ENCODE measurements at places on chromosomes 12 and 14.

GRCh38 chr14:101600336-101600890 lies 39.1 kb downstream of the DIO3 start:
- no peak for DNase-seq

DNA sequence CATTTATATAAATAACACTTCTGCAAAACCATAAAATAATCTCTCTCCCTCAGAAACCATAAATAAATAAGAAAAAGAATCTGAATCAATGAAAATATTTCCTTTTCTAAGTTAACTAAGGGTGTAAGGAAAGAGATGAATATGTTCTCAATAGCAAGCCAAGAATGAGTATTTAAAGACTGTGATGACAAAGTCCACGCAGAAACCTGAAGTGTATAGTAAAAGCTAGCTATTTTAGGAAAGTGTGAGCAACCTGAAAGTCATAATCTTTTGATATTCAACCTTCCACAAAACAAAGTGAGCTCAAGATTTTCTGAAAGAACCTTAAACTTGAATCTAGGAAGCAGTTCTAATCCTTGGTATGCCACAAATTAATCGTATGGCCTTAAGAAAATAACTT lies 15.9 kb downstream of the EIF2S3B start:
- no peak for DNase-seq

DNA sequence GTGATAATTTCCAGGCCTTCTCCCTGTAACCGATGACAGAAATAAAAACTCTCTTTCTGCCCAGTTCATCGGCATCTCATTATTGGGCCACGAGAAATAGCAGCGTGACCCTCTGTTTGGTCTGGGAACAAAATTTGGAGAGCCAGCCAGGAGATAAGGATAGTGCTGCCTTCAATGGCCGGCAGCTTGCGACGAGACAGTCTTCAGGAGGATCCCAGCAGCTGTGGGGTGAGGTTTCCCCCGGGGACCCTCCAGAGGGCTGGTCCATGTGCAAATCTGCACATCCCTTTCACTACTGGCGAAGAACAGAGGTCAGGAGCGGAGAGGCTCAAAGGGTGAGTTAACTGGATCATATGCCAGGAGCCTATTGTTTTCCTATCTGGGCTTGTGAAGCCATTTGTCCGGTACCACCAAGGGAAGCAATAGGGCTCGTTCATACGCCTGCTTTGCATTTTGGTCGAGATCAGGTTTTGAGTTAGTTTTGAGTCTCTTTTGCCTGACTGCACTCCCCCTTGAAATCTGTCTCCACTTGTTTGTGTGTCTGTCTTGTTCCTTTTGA lies 4.8 kb downstream of the SLC39A2 start:
- no peak for DNase-seq

- no peak for DNase-seq
These were observed 9.5 kb upstream of the RAB35 start for GRCh38 chr12:120125792-120126634.

DNA sequence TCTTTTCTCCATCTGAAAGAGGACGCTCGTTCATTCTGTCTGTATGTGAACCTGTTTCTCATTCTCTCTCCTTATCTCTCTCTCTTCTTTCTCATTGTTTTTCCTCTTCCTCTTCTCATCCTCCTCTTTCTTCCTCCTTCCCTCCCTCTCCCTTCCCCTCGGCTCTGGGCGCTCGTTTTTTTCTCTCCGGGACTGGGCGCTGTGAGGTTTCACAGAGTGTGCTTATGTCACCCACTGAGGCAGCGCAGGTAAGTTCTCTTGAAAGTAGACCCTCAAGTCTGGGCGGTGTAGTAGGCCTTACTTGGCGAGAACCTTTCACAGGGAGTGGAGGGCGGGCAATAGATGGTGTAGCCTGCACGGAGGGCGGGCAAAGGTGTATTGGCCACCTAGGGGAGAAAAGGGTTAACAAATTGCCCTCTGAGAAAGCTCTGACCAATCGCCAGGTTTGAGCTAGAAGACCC lies 4.5 kb upstream of the SIX1 start:
- DNase-seq: no peak

DNA sequence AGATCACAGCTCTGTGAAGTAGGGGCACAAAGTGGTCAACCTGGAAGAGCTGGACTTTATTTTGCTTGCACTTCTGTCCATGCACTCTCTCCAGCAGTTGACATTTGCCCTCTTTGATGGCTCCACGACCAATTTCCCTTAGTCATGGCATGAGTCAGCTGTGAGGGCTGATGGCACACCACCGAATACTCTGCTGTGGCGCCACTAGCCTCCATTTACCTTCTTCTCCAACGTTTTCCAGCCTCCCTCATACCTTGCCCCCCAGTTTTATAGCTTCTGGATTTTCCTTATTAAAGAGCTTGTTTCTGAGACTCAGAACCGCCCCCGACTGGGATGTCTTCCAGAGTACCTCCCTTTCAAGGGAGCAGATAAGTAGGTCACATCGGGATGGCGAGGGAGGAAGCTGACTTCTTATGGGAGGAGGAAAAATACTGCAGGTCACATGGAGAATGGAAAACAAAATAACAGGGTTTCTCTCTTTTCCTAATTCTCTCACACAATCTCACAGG lies 17.6 kb downstream of the NINJ2 start:
- peak; percentile 43 for DNase-seq

- no peak for DNase-seq
These were observed 4.5 kb upstream of the RPGRIP1 start for GRCh38 chr14:21275261-21275858.

GRCh38 chr14:86357119-86357518 lies 827.2 kb downstream of the FLRT2 start:
- no peak for DNase-seq

Data from posterior cingulate gyrus (tissue), 11 donors.